ENCODE measurements at places on chromosomes 6 and 20.

DNA sequence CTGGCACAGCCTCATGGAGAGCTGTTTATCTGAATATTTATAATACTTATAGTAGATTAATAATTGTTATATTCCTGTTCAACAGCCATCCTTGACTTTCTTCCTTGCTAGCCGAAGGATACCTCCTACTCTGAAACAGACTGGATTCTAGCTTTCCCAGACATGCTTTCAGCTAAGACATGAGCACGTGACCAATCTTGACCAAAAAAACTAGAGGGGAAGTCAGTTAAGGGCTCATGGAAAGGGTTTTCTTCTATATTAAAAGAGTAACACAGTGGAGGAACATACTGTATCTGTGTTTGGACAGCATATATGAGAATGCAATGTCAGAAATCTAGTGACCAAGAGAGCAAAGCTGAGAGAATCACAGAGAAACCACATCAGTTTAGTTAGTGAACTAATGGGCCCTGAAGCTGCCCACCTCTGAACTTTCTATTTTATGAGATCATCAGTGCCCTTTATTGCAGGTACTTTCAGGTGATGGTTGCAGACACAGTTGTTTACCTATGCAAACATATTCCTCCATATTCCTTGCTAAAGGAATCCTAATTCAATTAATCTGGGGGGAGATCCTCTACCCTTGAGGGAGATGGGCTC is 140.4 kb upstream of the SLC24A3 start:
- DNase-seq, result no peak

DNA sequence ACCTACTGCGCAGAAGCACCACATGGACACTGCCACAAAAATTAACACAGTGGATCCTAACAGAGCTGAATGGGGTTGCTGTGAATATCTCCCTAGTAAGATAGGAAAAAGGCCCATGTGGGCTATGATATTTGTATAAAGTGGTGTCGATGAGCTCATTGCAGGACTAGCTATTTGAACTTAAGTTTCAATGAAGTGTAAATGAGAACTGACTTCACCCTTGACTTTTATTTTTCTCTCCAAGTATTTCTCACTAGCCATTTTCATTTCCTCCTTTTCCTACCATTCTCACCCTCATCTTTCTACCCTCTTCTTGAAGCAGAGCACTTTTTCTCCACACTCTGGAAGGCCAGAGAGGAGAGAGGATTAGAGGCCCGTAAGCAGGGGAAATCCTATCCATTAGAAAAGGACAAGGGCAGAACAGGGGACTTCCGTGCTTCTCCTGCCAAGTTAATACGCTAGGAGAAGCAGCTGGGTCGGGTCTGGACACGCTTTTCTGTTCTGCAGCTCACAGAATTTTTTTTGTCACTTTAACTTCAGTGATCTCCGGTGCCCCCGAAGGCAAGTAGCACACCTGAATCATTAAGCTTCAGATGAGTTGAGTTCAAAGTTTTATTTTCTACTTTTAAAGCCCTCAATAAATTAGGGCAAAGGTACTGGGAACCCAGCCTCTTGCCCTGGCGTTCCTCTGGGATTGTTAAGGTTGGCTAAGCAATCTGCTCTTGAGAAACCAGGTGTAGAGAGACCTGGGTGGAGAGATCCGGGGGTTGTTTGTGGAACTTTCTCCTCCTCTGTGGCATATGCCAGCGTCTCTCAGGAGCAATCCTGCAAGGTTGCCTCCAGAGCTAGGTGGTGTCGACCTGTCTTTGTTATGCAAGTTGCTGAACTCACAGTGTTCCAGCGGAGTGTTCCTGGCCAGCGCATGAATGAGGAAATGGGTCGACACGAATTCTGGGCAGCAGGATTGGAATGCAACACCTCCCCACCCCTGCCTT is 56.2 kb upstream of the ARID1B start:
- DNase-seq, result no peak

DNA sequence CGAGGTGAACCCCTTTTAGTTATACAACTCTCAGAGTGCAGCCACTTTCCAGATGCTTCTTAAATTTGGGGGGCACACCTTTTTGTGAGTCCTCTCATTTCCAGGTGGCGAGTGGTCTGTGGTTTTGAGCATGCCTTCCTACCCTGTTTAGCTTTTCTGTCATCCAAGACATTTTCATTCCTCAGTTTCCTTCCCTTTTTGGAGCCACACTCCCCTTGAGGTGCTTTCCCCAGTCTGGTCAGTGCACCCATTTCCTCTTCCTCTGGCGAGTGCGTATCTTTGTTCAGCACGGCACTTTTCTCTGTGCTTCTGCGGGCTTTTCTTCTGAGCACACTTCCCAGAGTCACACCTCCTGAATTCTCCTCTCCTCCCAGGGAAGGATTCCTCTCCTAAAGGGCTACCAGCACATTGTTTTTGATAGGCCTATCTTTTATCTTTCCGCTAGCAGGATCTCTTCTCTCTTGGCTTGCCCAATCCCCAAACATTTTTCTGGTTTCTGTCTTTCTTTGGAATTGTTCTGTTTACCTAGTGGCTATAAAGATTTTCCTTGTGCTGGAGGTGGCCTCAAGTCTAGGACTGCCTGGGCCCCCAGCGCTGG is 1.4 kb downstream of the PHF20 start:
- DNase-seq, result peak; percentile 37

DNA sequence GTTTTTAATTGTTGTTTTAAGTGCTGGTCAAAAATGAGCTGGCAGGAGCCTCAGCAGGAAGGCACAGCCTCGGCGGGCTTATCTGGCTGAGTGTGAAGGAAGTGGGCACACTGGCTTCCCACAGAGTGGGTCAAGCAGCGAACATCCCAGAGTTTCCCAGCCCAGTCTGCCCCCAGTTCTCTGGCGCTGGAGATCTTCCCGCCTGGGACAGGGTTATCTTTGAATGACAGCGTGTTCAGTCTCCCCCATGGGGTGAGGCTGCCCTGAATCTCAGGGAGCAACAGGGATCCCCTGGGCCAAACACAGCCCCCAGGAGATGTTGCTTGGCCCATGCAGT is 122.2 kb upstream of the PTPN1 start:
- no peak for DNase-seq

DNA sequence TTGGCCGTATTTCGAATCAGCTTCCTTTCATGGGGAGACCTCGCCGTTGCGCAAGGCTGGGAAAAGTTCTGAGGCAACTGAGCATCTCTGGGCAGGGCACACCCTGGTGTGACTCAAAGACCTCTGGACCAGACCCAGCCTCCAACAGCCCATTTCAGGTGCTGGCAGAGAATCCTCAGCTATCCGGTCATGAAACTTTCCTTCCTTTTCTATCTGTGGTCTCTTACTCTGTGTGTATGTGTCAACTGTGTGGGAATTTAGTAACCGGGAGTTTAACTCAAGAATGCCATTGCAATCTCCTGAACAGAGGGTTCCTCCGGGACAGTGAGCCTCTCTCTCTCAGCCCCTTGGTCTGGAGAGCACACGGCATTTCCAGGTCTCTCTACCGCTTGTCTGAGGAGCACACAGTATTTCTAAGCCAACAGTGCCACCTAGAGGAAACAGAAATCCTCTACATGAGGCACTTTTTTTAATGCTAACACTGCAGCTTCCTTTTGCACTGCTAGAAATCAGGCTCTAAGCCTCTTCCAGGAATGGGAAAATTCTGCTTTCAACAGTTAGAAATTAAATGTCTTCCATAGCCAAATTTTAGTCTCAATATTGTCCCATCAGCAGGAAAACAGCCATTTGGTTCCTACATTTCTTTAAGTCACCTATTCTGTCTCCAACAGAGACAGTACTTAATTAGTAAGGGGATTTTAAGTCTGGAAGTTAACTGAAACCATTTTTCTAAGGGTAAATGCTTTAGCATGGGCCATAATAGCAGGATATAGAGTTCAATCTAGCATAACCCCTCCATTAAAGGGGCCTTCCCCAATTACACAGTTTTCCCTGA is 32.7 kb downstream of the PLN start:
- no peak for DNase-seq

DNA sequence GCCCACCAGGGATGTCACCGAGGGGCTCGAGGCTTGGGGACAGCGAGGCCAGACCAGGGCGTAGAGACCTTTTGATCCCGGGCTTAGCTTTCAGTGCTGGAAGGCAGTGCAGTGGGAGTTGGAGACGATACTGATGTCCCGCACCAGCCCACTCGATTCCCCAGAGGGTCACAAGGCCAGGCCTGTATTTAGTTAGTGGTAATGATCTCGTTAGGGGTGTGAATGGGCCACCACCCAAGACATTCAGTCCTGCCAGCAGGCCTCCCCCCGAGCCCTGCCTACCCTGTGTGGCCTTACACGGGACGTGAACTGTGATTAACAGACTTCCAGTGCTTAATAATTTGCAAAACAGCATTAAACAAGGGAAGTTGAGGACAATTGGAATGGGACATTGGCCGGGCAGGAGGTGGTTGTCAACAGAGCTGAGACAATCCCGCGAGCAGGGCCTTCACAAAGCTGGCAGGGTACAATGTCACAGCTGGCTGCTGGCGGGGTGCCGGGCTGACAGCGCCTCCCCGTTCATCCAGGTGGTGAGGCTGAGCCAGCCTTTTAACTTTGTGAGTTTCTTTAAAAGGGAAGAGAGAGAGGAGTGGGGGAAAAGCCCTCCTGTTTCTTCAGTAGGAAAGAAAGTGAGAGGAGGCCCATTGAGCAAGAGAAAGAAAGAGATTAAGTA is 175.3 kb upstream of the RALGAPA2 start:
- DNase-seq, result no peak

Data from memory B cell (primary cell).